Cortex of kidney (tissue), 1 donor: ENCODE measurements at places on chromosomes 2 and 18.

DNA sequence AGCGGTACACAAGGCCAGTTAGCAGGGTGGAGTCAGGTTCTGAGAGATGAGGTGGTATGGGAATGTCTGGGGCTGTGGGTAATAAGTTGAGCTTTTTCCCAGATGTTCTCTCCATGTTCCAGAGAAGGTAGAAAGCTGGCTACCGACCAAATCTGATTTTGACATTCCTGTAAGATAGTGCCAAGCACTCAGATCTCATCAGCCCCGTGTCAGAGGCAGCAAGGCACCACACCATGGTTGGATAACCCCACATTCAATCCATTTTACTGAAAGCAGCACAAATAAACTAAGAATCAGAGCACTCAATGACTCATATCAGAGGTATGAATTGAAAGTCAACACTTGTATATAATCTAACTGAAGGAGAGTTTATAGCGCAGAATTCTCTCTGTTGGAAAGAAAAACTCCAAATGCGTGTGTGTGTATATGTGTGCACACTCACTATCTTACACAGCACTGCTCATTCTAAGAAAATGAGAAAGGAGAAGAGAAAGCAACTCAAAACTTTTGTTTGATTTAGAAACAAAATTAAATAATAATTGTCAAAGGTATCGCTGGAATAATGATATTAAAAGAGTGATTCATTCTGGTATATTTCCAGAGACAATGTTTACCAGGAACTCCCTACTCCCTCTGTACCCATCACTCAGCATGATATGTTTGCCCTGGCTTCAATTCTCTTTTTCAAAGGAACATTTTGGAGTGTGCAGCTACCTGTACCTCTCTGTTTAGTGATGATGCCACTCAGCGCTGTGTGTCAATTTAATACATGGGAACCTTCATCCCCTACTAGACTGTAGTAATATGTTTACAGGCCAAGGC lies 375.1 kb upstream of the ID2 start:
- no peak for DNase-seq

DNA sequence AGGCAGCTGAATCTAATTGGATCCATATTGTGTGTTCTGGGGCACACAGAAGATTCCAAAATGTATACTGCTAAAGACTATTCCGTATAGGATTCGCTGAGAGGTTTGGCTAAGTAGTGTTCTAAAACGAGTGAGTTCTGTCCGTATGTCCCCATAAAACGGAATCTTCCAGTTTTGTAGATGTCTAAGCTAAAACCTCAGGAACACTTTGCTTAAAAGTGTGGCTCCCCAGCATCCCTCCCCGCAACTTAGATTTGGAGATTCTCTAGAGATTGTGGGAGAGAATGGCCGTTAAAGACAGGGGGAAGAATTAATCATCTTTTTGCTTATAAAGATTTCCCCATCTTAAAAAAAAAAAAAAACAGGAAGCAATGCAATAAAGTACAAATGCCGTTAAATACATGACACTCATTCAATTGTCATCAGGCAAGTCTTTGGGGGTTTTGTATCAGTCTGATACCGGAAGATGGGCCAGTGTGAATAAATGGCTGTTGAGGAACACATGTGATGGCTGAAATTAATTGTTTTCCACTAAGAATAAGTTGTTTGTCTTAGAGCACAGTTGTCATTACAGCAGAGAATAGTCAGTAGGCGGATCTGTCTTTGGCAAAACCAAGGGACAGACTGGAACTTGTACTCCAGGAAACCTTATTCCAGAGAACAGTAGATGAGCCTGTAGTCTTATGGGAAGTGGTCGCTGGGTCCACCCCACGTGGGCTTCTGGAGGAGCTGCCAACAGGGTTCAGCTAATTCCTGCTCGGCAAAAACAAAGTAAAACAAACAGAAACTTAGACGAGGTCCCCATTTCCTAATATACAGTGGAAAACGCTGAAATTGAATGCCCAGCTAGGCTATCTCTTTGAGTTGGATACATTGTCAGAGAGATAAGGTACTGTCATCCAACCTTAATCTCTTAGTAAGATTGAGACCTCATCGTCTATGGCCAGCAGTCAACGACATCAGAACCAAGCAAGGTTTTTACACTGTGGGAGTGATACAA lies 1.7 kb downstream of the EMILIN2 start:
- DNase-seq = no peak

DNA sequence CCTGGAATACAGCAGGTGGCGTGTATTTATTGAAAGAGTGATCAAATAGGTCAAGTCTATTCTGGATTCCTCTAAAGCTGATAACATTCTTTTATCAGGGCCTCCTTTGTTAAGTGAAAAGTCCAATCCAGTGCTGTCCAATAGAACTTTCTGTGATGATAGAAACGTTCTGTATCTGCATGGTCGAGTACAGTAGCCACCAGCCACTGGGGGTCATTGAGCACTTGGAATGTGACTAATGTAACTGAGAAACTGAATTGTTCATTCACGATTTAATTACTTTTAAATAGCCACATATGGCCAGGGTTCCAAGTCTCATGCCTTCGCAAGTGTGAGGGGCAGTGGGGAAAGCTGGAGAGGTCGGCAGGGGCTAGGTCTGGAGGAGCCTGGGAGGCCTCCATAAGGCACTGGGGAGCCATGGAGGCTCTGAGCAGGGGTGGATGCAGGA lies 20.5 kb downstream of the SH2D6 start:
- no peak for DNase-seq

- DNase-seq = no peak
Measured at GRCh38 chr2:78734221-78734620, 291.3 kb upstream of the REG3G start.

DNA sequence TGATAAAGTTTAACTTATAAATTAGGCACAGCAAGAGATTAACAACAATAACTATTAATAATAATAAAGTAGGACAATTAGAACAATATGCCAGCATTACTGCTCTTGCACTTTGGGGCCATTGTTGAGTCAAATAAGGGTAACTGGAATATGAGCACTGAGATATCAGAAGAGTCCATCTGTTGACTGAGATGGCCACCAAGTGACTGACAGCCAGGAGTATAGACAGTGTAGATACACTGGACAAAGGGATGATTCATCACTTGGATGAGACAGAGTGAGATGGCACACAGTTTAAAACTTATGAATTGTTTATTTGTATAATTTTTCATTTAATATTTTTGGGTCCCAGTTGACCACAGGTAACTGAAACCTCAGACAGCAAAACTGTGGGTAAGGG lies 20.0 kb downstream of the NAB1 start:
- no peak for DNase-seq

DNA sequence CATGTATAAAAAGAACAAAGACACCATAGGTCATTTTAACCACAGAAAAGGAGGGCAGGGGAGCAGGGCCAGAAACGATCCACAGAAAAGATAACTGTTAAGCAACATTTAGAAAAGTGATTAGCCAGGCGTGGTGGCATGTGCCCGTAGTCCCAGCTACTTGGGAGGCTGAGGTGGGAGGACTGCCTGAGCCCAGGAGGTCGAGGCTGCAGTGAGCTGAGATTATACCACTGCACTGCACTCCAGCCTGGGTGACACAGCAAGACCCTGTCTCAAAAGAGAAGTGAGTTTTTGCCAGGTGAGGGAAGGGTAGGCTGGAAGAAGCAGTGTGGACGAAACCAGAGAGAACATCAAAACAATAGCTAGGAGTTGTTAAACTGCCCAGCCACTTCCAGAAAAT lies 3.3 kb downstream of the WDR12 start:
- no peak for DNase-seq

DNA sequence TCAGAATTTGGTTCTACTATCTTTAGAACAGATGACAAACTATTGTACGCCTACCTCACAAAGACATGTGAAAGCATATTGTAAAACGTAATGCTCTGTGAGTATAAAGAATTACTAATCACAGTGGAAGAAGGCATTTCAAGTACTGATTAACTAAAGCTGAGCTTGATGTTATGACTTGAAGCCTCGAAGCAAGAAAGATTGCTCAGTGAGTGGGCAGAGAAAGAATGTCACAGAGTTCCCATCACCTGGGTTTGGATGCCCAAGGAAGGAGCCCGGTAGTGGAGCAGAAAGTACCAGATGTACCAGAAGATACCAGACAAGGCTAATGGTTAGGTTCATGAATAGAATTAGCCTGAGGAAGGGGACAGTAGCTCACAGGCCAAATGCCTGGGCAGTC lies 39.5 kb upstream of the FAM110C start:
- no peak for DNase-seq

DNA sequence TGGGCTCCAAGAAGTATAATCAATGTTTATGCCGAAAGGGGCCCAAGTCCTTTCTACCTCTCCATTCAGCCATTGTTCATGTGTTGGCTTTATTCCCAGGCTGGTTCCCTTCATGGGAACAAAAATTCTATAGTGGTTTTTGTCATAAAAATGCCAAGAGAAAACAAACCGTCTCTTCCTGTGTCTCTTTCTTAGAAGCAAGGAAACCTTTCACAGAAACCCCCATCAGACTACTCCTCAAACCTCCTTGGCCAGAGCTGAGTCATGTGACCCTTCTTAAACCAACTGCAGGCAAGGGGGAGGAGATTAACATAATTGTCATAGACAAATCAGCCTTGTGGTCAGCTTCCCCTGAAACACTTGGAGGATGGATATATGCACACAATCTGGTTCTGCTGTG lies 75.1 kb upstream of the TANK start:
- DNase-seq = no peak

GRCh38 chr18:9867071-9867594 lies 18.6 kb upstream of the TXNDC2 start:
- DNase-seq = no peak

GRCh38 chr2:196486146-196486545 lies 153.4 kb upstream of the CCDC150 start:
- no peak for DNase-seq

GRCh38 chr2:120829633-120830025 lies 94.0 kb downstream of the GLI2 start:
- no peak for DNase-seq

DNA sequence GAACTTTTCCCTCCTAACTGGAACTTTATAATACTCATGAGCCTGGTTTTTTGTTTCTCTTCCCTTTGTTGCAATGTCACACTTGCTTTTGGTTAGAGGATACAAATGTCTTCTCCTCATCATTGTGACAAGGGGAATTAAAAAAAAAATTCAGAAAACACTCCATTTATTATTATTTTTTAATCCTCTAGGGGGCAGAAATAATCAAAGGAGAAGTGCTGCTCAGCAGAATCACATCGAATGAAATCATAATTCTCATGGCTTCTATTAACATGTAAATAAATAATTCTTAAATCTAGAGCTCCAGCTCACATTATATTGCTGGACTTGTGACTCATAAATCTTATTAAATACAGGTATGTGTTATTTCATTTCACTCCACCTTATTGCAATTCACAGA lies 273.8 kb downstream of the TRIB2 start:
- DNase-seq = no peak

DNA sequence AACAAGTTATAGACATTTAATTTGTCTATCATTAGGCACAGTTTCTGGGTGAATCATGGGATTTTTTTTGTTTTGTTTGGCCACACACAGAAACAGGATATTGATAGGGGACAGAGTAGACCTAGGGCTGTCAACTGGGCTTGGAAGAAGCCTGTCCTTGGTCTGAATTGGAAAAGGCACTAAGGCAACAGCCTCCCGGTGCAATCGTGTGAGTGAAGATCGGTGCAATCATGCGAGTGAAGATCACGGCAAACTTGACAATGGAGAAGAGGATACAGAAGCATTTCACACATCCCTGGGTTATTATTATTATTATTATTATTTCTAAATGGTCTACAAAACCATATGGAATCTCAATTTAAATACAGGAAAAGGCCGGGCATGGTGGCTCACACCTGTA lies 94.5 kb downstream of the ACKR3 start:
- no peak for DNase-seq

- no peak for DNase-seq
Measured at GRCh38 chr2:24885221-24886125, 34.6 kb downstream of the ADCY3 start.

GRCh38 chr18:63213331-63213900 lies 106.2 kb downstream of the BCL2 start:
- no peak for DNase-seq

GRCh38 chr18:8794156-8794933 lies 89.0 kb downstream of the MTCL1 start:
- DNase-seq = no peak

DNA sequence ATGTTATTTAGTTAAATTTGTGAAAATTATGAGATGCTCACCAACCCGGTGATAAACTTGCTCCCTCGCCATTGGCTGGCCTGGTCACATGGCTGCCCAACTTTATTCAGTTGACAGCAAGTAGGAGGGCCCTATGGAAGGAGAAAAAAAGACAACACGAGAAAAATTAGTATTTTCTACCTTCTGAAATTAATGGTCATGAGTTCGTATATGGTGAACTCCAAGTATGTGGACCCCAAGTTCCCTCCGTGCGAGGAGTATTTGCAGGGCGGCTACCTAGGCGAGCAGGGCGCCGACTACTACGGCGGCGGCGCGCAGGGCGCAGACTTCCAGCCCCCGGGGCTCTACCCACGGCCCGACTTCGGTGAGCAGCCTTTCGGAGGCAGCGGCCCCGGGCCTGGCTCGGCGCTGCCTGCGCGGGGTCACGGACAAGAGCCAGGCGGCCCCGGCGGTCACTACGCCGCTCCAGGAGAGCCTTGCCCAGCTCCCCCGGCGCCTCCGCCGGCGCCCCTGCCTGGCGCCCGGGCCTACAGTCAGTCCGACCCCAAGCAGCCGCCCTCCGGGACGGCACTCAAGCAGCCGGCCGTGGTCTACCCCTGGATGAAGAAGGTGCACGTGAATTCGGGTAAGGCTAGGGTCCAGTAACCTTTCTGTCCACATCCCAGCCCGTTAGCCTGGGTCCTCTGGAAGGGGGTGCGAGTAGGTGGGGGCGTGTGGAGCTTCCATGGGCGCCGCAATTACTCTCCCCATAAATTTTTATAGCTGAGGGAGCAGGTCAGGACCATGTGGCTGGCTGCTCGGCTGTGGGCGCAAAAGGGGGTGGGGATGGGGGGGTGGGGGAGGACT lies at the start of gene HOXD4:
Gene HOXD4 (plus strand): TSS at position 109 of the 846 bp plus-strand sequence. CDS start 84 bp downstream, at position 193.
- DNase-seq = no peak

DNA sequence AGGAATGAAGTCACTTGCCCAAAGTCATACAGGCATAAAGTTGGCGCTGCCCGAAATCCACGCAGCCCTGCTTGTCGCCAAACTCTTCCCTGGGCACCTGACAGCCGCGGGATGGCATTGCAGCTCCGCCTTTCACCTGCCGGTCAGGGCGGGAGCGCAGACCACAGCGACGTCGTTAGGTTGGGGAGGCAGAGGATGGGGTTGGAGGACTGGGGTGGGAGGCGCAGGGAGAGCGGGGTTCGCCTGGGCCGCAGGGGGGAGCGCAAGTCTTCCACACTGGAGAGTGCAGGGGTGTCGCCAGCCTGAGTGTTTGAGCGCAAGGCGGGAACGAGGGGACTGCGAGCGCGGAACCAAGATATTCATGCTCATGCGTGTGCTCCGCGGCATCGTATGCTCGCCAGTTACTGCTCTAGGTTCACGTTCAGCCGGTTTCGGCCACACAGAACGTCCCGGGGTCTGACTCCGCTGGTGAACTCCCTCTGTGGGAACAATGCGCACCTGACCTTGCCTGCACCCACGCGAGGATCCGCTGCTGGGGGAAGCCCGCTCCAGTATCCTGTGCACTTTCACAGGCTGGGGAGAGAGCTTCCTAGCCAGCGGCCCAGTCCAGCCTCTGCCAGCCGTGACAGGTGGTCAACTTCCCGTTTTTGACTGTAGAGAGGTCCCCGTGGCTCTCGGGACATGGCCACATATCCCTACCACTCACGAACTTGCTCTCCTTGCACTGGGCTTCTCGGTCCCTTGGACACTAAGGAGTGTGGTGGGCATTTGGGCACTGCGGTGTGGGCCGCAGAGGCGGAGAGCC lies 767 bp upstream of the NPPC start:
- no peak for DNase-seq

- DNase-seq = no peak
Measured at GRCh38 chr2:51505533-51505932, 473.6 kb upstream of the NRXN1 start.
